ENCODE measurements at places on chromosomes 1 and 21.

DNA sequence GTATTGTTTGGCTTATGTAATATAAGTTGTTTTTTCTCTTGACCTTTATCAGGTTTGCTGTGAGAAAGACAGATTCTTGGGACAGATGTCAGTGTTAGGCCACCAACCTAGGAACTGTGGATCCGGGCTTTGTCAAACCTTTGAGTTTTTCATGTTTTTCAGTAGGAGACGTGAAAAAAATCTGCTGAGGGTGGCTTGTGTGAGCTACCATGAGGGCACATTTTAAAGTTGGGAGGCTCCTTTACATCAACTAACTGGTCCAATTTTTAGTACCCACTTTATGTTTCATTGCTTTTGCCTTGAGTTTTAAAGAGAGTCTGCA lies 801 bp downstream of the RPS6KC1 start:
- DNase-seq, result no peak

DNA sequence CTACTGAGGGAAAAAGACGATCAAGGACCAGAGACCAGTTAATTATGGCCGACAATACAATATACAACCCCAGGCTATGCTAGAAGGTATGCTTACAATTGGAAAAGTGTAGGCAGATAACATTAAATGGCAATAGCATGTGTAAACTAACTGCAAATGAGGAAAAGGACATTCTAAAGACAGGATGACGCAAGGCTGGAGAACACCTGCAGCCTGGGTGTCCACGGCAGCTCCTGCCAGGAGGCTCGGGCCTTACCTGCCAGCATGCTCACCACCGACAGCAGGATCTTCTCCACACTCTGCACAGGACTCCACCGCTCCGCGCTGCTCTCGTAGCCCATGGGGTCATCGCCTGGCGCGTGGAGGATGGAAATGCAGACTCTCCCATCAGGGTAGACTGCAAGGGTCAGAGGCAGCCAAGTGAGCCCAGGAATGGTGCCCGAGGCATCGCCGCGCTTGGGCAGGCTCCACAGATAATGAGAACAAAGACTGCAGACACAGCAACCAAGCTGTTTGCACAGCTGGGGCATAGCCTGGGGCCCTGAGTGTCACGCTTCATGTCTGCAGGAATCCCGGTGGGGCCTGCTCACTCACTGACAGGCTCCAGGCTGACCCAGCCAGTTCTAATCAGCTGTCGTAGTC lies 28.2 kb downstream of the UBE2G2 start:
- no peak for DNase-seq

- no peak for DNase-seq
Observed at GRCh38 chr1:67803380-67804279, 29.6 kb downstream of the GNG12 start.

- DNase-seq, result no peak
Observed at GRCh38 chr1:160952129-160952510, 2.5 kb downstream of the ITLN2 start.

DNA sequence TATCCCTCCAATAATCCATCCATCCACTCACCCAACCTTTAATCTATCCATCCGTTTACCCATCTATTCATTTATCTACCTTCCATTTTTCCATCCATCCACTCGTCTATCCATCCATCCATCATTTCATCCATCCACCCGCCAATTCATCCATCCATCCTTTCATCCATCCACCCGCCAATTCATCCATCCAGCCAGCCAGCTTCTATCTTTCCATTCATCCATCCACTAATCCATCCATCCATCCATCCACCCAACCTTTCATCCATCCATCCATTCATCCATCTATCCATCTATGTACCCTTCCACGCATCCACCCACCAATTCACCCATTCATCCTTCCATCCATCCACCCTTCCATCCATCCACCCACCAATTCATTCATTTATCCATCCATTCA lies 10.5 kb upstream of the CASZ1 start:
- DNase-seq, result no peak

All from NCI-H1048 (cell line).